Activated CD8-positive, alpha-beta T cell treated with anti-CD3 and anti-CD28 coated beads for 36 hours (primary cell): ENCODE measurements at places on chromosomes 7 and 10. TPM values are rescaled to one million over a fixed set of nuclear protein-coding genes. Genes with fewer than 3 reads are reported as not detected.

The AKR1C8 gene
- not detected for total RNA-seq

DNA sequence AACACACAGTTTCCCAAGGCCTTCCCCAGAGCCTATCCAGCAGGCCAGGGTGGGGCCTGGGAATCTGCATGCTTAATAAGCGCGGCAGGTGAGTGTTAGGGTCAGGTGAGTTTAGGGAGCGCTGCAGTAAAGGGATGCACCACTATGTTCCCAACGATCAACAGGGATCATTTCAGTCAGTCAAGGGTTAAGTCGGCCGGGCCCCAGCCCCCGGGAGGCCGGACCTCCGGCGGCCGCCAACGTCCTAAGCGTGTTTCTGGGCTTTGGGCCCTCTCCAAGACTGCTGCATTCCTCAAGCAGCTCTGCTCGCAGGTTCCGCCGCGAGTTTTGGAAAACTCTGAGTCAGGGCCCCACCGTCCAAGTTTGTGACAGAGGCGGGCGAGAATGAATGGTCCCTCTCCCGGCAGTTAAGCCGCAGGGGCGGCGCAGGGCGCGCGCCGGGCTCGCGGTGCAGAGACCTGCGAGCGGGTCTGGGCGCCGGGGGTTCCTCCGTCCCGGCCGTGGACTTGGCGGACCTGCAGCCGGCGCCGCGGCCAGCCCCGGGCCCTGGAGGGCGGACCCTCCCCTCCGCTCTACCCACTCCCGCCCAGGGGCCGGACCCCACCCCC is 81.6 kb downstream of the ARHGAP22 start:
- DNase-seq: no peak

The ZCCHC24 gene
- 1.0 TPM for total RNA-seq

The GHRHR gene
- not detected for total RNA-seq

GRCh38 chr10:124983321-124983720 is 41.4 kb downstream of the ZRANB1 start:
- DNase-seq: no peak

The PNLIPRP1 gene
- total RNA-seq: not detected

GRCh38 chr10:48589266-48589665 is 15.6 kb downstream of the ARHGAP22 start:
- DNase-seq: no peak

- DNase-seq: no peak
Measured at GRCh38 chr10:125955766-125956165, 59.4 kb downstream of the FANK1 start.

- no peak for DNase-seq
Measured at GRCh38 chr7:44400033-44400511, 74.7 kb upstream of the CAMK2B start.

The PPP1R17 gene
- total RNA-seq: not detected

- no peak for DNase-seq
Measured at GRCh38 chr7:102834466-102834865, 78.3 kb upstream of the LRRC17 start.

- DNase-seq: no peak
Measured at GRCh38 chr10:48466611-48467240, 138.1 kb downstream of the ARHGAP22 start.

The ZNF487 gene
- 1.4 TPM for total RNA-seq

DNA sequence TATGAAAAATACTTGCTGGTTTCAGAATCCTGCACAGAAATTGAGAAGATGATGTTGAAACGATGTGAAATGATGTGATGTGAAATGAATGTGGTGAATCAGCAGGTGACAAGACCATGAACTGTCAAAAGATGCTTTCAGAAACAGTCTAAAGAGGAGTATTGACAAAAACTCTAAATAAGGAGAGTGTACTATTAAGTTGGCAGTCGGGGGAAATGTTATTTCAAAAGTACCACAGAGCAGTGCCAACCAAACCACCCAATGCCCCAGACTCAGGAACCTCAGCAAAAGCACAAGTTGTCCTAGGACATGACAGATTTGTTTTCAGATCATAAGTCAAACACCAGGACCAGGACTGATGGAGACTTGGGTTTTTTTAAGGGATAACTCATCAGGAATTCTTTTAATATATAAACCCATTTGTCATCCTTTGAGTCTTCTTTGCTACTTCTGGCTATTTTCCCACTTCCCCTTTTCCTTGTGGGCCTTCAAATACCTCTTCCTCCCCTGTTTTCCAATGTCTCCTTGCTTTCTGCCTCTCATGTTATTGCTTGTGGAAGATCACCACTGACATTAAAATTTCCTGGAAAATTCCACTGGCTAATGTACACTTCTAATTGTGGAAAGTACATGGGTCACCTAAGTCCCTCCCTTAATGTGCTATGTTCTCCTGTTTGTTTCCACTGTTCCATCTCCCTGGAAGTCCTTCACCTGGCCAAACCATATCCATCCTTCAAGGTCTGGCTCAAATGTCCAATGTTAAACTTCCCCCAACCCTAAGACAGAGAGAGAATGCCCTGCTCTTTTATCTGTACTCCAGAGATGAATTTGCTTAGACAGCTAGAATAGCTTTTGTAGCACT is 10.2 kb upstream of the PPP1R3C start:
- no peak for DNase-seq

The ELN gene
- not detected for total RNA-seq

The BCAP29 gene
- total RNA-seq: 24.0 TPM

The IFIT1 gene
- 6.3 TPM for total RNA-seq

DNA sequence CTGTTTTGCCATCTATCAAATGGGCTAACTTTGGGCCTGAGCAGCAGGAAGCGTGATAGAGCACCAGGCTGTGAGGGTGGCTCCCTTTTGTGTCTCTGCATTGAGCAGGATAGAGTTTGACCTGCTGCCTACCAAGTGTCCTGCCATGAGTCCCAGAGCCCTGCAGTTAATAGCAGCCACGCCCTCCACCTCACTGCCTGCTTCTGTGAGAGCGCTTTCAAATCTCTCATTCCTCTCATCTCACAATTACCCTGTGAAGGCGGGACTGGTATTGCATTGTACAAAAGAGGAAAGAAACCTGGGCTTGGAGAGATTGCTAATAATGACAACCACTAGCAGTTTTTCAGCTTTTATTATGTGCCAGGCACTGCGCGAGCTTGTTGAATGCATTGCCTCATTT is 39.9 kb downstream of the UNC5B start:
- no peak for DNase-seq

DNA sequence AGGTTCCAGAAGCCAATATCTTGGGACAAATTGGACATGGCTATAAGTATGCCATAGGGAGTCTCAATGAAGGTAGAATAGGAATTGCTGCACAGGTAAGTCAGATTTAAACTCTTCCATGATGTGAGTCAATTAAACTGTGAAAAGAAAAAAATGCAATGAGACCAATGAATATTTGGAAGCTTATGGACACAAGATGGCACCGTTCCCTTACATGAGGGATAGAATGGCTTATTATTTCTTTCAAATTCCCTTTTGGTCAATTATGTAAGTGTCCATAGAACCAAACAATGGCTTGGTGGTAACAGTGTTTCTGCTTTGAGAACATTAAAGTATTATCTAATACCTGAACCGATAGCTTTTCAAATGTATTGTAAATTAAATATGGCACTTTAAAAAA is 35.6 kb downstream of the ACADSB start:
- DNase-seq: no peak

- DNase-seq: no peak
Measured at GRCh38 chr10:51079766-51080165, 5.5 kb downstream of the PRKG1 start.

- DNase-seq: no peak
Measured at GRCh38 chr10:118958559-118958958, 71.0 kb upstream of the NANOS1 start.

The FAM25C gene
- not detected for total RNA-seq

DNA sequence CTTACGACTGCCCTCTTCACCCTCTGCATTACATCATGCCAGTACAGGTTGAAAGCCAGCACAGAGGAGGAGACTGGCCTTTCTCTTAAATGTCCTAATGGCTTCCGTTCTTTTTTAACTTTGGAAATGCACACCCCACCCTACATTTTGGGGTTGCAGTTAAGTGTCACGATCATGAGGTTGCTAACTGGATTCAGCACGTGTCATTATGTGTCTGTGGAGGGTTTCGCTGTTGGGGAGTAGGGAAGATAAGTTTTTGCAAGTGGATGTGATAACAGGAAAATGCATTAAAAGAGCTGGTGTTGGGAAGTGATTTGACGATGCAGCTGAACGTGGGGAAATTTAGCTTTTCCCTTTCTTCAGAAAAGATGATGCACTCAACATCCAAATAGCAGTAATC is 135.9 kb downstream of the LRRC4 start:
- no peak for DNase-seq

DNA sequence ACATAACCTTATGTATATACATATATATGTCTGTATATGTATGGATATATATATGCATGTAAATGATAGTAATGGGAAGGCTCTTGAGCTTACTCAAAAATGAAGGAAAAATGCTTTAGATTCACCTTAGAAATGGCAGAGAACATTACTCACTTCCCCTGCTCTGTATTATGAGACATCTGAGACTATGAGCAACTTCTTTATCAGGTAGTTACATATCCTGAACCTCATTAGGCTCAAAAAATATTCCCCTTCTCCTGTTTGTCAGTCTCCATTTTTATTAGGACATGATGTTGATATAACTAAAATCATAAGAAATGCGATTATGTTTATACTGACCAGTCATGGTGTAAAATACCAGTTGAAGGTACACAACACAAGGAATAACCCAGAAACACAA is 800.1 kb upstream of the ZWINT start:
- no peak for DNase-seq

DNA sequence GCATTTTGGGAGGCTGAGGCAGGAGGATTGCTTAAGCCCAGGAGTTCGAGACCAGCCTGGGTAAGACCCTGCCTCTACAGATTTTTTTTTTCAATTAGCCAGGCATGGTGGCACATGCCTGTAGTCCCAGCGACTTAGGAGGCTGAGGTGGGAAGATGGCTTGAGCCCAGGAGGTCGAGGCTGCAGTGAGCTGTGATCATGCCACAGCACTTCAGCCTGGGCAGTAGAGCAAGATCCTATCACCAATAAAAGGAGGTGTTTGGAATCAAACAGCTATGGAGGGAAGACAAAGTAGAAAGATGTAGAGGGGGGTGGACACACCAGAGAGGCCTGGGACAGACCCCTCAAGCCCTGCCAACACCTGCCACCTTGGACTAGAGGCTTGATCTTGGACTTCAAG is 9.1 kb upstream of the TNRC18 start:
- DNase-seq: no peak

- DNase-seq: no peak
Measured at GRCh38 chr7:131454498-131454897, 101.9 kb downstream of the PODXL start.

DNA sequence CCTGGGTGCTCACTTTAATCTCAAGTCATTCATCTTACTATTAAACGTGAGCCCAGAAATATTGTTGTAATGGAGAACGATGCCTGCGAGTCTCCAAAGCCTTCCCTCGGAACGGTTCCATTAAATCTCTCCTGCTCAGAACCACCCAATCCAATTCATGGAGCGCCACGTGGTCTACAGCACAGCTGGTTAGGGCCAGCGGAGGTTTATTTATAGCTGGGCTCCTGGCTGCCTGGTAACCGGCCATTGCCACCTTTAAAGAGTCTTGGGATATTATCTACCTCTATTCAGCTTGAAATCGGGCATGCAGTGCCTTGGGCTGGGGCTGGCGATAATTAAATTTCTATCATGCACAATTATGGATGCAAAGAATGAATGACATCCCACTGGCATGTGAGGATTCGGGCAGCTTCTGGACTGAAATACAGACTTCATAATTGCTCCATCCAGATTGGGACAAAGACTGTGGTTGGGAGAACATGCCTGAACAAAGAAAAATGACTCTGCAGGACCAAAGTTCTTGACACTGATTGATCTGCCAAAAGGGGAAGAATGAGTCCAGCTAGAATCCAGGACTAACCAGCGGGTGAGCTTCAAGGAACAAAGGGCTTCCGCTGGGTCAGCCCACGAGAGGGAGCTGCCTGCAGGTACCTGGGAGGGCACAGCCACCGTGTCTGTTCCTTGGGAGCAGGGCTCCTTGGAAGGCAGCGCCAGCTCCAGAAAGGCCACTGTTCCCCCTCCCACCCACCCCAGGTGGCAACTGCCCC is 7.3 kb downstream of the FAM20C start:
- no peak for DNase-seq

The TMEM176A gene
- not detected for total RNA-seq

GRCh38 chr10:127344346-127344745 is 148.0 kb upstream of the INSYN2A start:
- no peak for DNase-seq

- no peak for DNase-seq
Measured at GRCh38 chr10:67663449-67664087, 32.4 kb downstream of the CTNNA3 start.

GRCh38 chr7:39304668-39305405 is 261.4 kb upstream of the YAE1 start:
- no peak for DNase-seq

DNA sequence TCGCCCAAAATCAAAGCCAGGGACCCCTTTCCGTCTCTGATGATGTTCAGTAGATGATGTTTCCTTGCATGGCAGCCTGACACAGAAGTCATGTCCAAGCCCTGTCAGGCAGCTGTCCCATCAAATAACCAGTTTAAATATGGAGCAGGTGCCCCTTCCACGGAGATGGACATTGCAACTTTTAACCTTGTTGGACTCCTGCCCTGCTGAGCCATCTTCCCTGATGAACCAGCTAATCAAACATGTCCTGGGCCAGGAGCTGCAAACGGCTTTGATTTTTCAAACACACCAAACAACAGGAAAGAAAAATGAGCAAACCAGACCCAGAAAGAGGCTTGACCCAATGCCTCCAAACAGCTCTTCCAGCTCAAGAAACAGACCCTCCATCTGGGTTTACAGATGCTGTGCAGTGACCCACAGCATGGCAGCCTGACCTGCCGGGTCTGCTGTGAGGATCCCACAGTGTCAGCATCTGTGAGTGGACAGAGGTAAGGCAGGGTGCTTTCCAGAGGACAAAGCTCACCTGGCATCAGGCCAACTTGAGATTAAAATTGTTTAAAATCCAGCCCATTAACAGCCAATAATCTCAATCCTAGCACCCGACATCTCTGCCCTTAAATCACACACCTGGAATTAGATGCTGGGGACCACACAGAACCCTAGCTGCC is 372.6 kb downstream of the GRID1 start:
- no peak for DNase-seq

GRCh38 chr10:3666525-3667302 is 118.3 kb downstream of the KLF6 start:
- DNase-seq: peak; percentile 61

DNA sequence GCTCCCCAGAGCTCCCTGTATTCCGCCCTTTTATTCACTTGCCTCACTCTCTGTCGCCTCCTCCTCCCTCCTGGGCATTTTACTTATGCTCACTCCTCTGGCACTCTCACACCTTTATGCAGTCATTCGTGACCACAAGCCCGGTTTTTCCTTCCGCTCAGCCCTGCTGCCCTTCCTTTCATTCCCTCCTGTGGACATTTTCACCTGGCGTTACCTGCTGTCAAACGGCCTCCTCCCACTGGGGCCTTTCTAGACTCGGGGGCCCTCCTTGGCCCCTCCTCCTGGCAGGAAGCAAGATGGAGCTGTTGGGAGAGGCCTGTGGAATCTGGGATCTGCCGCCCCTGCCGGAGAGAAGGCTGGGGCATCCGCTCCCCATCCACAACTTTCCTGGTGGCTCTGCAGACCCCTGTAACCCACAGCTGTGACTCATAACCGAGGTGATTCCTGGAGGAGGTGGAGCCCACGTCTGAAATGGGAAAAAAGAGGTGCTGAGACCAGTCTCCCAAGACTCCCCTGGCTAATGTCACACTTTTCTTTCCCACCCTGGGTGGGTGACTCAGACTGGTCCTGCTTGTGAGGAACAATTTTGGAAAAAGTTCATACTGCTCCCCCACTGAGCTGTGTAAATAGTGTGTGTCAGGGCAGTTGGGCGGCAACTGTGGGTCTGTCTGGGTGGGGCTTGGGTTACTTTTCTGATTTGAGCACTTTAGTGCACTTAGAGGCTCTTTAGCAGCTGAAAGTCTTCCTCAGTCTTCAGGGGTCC is 1.2 kb downstream of the VCL start:
- peak; percentile 20 for DNase-seq
